ENCODE measurements at places on chromosomes 2 and 18.

DNA sequence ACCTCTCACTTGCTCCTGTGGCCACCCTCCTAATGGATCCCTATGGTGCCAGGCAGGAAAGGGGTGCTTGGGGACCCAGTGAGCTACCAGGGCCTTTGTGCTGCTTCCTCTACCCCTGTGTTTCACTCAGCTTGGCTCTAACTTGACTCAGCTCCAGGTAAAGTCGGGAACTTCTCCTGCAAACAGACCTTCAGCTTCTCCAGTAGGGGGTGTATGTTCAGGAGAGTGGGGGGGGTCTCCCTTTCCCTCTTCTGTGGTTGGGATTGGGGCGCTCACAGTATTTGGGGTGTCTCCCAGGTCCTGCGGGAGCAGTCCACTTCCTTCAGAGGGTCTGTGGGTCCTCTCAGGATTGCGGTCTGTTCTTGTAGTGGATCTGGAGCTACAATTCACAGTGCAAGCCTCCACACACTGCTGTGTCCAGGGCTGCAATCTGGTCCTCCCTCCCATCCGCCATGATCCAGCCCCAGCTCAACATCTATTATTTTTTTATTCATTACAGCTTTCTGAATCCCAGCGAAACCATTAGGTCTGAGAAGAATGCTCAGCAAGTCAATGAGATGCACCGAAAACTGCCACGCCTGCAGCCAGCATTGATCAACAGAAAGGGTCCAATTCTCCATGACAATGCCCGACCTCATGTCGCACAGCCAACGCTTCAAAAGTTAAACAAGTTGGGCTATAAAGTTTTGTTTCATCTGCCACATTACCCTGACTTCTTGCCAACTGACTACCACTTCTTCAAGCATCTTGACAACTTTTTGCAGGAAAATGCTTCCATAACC lies 26.4 kb upstream of the SAP130 start:
- DNase-seq, result no peak

- no peak for DNase-seq
These were observed 616.8 kb upstream of the VRK2 start for GRCh38 chr2:57429831-57430230.

- no peak for DNase-seq
These were observed 848.0 kb downstream of the RNF144A start for GRCh38 chr2:7765236-7765635.

DNA sequence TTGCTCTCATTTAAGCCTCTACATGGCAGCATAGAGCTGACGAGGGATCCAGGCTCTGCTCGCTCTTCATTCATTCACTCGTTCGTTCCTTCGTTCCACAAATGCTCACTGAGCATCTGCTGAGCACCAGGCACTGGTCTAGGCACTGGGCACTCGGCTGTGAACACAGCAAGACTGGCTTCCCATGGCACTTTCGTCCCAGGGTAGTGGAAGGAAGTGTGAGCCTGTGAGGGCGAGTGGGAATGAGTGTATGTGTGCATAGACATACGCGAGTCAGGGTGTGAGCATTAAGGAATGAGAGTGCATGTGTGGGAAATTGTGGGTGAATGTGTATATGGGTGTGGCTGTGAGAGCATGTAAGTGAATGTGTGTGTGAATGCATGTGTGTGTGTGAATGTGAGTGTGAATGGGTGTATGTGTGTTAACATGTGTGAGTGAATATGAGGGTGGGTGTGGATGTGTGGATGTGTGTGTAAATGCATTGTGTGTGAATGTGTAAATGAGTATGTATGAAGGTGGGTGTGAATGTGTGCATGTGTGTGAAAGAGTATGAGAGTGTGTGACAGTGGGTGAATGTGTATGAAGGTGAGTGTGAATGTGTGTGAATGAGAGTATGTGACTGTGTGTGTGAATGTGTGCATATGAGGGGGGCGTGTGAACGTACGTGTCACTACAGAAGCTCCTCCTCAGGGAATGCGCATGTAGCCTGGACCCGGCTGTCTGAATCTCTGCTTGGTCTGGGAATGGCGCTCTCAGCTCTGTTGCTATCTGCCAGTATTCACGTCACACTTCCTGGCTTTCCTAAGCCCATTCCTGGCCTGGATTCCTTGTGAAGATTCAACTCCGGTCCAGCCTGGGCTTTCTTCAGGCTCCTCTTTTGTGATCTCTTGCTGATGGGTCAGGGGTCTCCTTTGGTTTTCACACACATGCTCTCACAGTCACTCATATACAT lies 28.8 kb downstream of the SNORC start:
- no peak for DNase-seq

GRCh38 chr2:195639959-195640358 lies 17.1 kb upstream of the SLC39A10 start:
- DNase-seq, result no peak

DNA sequence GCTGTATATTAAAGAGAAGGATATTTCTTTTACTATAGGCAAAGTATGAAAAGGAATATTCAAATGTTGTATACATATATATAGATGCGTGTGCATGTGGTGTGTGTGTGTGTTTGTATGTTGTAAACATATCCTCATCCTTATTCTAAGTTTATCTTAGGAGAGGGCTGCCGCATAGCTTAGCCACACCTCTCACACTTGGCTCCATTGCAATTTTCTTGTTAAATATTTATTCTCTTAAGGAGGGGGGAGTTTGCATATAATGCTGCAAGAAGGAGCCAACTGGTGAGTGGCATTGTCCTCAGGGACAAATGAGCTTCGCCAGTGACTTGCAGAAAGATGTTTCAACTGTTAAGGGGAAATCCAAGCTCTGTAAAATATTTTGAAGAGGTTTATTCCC lies 360.1 kb upstream of the RND3 start:
- no peak for DNase-seq

DNA sequence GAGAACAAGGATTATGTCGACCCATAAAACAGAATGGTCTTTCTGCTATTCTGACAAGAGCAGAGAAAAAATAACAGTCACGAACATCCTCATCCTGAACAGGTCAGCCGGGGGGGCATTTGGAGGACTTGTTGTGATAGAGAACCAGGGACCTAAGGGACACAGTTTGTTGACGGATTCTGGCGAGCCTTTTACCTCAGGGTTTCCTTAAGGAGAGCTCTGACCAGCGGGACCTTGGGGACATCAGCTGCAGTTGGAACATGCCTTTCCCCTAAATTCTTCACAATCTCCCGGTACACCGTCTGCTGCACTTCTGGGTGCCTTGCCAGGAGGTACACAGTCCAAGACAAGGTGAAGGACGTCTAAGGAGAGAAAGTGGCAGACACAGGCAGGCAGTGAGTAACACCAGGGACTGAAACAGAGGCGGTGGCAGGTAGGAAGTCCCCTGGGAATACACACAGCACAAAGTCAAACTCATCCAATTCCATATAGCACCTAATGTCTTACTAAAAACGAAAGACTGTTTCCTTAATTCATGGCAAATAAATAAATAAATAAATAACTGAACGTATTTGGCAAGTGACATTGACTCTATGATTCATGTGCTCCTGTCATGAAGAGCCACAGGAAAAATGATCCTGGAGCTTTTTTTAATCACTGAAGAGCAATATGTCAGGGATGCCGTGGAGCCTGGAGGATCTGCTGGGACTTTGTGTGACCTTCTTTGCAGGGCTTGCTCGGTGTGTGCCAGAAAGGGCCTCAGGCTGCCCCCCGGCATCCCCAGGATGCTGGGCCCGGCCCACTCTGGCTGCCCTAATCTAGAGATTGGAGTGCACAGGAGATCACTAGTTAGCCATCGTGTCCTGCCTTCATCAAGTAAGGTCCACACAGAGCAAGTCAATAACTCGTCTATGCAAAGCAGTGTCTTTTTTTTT lies 24.7 kb downstream of the CYP27C1 start:
- no peak for DNase-seq
